ENCODE measurements at places on chromosomes 3 and 15.

DNA sequence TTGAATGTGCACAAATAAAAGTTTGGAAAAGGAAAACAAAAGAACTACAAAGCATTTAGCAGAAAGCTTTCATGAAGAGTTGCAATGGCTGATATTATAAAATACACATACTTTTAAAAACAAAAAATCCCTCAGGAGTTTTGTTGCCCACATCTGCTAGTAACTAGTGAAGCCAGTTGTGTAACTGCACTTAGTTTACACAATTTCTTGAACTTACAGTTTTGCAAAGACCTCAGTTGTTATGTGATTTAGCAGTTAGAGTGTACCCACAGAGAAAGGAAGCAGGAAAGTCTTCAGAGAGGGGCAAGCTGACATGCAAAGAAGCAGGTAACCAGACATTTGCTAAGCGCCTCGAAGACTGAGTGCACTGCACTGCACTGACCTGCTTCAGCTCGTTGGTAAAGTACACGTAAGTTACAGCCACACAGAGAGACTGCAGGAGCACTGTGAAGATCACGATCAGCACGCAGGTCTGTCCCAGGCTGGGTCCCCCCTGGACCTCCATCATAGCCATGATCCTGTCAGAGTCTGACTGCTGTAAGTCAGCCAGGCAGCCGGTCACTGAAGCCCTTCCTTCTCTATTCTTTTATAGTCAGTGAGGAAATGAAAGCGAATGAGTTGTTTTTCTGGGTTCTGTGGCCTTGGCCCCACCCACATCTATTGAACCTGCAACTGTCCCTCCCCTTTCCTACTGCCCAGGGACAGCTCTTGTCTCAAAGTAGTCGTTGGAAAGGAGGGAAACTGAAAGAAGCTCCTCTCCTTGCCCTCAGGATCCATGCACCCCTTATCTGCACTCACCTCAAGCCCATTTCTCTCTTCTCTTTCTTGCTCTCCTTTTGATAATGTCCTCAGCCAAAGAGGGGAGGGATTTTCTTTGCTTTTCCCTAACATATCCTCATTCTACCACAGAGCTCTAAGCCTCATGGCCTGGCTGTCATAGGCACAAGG lies at the start of gene TNFSF10:
TNFSF10 (minus strand) TSS at position 560 of the 948 bp plus-strand sequence; CDS start at position 514, 46 bp downstream.
- peak; percentile 48 for DNase-seq

DNA sequence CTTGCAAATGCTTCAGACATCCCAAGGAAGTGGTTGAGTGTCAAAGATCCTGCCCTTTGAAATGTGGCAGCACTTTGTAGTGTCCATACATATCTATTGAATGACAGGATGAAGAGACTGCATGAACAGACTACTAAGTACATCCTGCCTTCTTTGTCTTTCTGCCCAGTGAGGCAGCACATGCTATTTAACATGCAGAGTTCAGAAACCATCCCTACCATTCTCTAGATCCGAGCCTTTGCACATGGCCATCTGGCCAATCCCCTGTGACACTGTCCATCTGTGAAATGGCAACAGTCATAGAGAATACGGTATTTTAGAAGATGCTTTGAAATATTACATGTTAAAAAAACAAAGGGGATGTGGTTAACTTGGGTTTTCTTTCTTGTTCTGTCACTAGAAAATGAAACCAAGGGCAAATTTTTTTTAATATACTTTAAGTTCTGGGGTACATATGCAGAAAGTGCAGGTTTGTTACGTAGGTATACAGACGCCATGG lies 519.6 kb downstream of the NTRK3 start:
- no peak for DNase-seq

GRCh38 chr3:1087066-1087560 lies 5.7 kb upstream of the CNTN6 start:
- peak; percentile 86 for DNase-seq

DNA sequence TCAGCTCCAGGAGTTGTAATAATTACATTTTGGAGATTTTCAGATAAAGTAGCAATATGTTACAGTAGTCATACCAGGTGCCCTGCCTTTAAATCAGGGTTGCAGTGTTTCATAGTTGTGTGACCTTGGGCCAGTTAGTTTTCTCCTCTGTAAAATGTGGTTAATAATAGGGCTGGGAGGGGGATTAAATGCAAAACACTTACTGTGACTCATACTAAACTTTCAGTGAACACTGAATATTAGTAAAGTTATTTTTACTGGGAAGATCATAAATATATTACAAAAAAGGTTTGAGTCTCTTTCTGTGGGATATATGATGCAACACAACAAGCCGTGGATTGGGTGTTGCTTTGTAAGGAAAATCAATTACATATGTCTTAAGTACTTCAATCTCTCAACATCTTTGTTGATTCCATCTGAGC lies 1.1 kb upstream of the EBLN2 start:
- no peak for DNase-seq

DNA sequence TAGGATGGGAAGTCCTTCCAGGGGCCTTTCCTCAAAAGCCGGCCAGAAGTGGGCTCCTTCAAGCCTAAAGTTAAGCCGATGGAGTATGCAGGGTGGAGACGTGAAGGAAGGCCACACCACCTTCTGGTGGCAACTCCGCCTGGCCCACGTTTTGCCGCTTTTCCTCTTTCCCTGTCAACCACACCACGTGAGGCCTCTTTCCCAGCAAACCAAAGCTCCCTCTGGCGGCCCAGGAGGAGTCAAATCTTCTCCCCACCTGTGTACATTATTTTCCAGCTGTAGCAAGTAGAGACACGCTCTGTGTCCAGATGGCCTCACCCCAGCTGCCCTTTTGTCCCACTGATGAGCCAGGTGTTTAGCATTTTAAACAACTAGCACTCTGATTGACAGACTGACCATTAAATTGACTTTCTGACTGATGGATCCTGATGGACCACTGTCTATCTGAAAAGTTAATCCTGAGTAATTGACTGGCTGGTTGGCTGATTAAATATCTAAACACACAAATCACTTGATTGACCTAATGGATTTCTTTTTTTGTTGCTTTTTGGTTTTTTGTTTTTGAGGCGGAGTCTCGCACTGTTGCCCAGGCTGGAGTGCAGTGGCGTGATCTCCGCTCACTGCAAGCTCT lies 59.6 kb upstream of the ZBTB38 start:
- peak; percentile 60 for DNase-seq

GRCh38 chr3:51311055-51311454 lies 74.0 kb upstream of the MANF start:
- DNase-seq, result no peak

- DNase-seq, result peak; percentile 51
These were observed 40.8 kb downstream of the ZBTB11 start for GRCh38 chr3:101635954-101636798.

DNA sequence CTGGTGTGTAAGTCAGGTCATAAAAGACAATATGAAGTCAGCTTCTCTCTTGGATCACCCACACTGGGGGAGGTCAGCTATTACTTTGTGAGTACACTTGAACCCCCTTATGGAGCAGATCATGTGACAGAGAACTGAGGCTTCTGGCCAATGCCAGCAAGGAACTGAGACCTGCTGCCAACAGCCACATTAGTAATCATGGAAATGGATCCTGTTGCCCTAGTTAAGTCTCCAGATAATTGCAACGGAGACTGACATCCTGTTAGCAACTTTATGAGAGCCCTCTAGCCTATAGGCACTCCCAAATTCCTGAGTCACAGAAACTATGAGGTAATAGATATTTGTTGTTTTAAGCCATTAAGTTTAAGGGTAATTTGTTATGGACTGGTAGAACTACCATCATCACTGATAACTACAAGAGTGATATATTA lies 110.4 kb upstream of the GMNC start:
- no peak for DNase-seq

DNA sequence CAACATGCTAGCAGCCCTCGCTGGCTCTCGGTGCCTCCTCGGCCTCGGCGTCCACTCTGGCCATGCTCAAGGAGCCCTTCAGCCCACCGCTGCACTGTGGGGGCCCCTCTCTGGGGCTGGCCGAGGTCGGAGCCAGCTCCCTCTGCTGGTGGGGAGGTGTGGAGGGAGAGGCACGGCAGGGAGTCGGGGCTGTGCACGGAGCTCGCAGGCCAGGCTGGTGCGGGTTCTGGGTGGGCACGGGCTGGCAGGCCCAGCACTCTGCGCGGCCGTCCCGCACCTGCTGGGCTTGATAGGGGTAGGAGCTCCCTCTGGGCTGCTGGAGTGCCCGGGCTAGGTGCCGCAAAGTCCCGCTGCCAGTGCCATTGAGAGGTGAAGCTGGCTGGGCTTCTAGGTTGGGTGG lies 251.0 kb downstream of the SQOR start:
- DNase-seq, result no peak

DNA sequence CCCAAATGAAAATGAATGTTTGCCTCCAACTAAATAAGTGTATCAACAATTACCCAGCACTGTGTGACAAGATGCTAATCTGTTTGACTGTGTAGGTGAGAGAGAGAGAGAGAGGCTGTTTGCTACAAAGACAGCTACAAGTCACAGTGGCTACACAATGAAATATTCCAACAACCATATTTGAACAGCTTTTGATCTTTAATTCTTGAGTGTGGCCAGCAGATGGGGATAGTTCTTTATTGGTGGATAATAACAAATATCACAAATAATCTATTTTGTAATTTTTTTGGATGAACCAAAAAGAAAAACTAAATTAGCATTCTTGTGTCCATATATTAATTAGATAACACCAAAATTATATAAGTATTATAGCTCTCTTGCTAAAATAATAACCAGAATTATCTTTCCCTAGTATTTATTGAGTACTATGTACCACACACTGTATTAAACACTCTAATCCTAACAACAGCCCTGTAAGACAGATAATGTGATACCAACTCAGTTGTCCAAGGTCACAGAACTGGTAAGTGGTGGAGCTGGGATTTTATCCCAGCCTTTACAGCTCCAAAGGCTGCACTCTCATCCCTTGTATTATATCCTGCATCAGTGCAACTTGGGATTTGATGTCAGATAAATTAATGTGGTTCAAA lies 61.9 kb upstream of the C3orf80 start:
- DNase-seq, result no peak

DNA sequence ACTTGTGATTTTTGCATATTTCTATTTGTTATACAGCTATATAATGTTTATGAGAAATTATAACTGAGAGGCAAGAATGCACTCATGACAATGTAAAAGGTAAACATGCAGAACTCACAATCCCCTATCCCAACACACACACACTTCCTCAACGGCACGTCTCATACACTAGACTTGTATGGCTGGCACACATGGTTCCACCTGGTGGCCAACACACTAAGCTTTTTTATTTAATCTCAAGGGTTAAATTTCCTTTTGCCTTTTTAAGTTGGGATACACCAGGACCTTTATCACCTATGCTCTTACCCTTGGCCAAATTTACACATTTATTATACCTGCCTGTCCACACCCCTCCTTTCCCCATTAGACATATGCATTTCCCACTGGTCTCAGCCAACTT lies 88.6 kb upstream of the PSMD6 start:
- DNase-seq, result no peak

DNA sequence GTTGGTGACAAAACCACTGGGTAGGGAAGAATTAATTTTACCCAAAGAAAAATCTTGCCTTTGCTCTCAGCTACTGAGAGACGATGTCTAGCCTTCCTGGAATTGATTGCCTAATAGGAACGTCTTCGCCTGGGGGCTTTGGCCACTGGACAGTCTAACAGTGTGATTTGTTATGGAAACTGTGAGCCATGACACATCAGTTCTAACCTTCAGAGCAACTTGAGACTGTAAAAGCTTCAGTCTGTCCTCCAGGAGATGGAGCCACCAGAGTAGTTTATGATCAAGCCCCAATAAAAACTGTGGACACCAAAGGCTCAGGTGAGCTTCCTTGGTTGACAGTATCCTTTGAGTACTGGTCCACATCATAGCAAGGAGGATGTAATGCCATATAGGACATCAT lies 235.8 kb upstream of the TMCO5A start:
- DNase-seq, result no peak

- DNase-seq, result no peak
These were observed 57.6 kb upstream of the TNFSF10 start for GRCh38 chr3:172580680-172581401.

GRCh38 chr3:148372206-148372875 lies 325.4 kb upstream of the AGTR1 start:
- peak; percentile 18 for DNase-seq

DNA sequence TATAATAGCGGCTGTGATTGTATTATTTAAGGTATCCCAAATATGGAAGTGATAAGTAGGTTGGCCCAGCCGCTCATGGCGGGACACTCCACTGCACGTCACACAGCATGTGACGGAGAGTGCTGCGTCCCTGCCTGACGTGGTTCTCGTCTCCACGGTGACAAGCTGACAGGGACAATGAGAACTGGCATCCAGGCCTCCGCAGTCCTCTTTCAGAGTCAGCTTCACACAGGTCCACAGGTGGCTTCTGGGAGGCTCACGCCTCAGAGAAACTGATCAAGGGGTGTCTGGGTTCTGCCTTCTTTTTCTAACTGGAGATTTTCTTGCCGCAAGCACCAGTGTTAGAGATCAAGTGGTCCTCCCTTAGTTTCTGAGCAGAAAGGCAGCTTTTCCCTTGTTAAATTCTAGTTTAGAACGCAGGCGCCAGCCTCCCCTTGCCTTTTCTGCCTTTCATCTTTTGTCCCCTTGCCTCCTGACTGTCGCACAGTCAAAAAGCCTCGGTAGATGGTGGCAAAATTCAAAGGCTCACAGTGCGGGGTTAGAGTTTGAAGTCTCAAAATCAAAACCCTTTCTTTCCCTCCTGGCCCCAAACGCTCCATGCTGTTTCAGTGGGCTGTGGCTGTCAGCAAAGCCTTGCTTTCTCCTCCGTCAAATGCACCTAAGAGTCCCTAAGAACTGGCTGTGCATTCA lies 120.9 kb downstream of the ATP10A start:
- DNase-seq, result no peak

GRCh38 chr3:59699648-59700320 lies 650.0 kb upstream of the CFAP20DC start:
- no peak for DNase-seq

- peak; percentile 73 for DNase-seq
These were observed 94.0 kb downstream of the GTPBP8 start for GRCh38 chr3:113084777-113085176.

GRCh38 chr15:59862191-59863155 lies 141.6 kb upstream of the FOXB1 start:
- no peak for DNase-seq

DNA sequence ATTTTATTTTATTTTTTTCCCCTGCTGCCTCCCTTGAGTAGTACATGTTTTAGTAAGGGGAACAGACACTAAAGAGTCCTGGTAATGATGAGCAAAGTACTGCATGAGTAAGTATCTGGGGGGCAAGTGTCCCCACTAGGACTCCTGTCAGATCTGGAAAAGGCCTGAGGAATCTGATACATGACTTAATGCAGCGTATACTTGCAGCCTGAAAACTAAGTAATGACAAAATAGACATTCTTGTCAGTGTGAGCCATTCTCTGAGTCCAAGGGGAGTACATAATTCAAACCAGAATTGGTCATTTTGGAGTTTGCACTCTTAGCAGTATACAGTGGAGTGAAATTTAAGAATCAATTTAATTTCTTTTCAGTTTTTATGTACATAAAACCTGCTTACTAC lies 27.5 kb downstream of the NXPE3 start:
- no peak for DNase-seq

DNA sequence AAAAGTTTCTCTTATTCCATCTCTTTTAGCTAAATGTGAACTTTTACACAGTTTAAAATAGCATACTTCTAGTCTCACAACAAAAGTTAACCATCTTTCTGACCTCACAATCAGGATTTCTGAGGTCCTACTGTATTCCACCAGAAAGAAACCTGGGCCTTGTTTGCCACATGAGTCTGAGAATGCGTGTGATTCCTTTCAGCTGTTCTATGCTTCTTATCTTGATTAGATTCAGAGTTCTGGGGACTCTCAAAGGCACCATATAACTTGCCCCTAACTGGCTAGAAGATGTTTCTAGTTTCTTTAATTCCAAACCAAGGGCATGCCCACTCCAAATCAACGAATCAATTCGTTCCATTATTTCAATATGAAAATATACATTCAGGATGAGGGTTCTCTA lies 131.1 kb downstream of the ATP8B4 start:
- DNase-seq, result no peak

All from femur (tissue), 1 donor.